Sigmoid colon (tissue), 7 donors: ENCODE measurements at places on chromosomes 4 and X. TPM values are rescaled to one million over a fixed set of nuclear protein-coding genes. Genes with fewer than 3 reads are reported as not detected.

The IRS4 gene
- not detected for total RNA-seq

The CXCL3 gene
- not detected for total RNA-seq

The NSUN7 gene
- total RNA-seq, result 7.5 TPM

The GPR82 gene
- total RNA-seq, result 1.4 TPM

The CYLC1 gene
- total RNA-seq, result not detected

The NDUFA1 gene
- total RNA-seq, result 89.2 TPM

The SETD7 gene
- 79.2 TPM for total RNA-seq

The PCDH7 gene
- total RNA-seq, result 156 TPM

The NALF2 gene
- 0.28 TPM for total RNA-seq

The KCND1 gene
- 1.4 TPM for total RNA-seq

The RGN gene
- 12.2 TPM for total RNA-seq

The DCLK2 gene
- total RNA-seq, result 30.7 TPM
